Myocyte (in vitro differentiated cells): ENCODE measurements at places on chromosomes 1 and 21.

DNA sequence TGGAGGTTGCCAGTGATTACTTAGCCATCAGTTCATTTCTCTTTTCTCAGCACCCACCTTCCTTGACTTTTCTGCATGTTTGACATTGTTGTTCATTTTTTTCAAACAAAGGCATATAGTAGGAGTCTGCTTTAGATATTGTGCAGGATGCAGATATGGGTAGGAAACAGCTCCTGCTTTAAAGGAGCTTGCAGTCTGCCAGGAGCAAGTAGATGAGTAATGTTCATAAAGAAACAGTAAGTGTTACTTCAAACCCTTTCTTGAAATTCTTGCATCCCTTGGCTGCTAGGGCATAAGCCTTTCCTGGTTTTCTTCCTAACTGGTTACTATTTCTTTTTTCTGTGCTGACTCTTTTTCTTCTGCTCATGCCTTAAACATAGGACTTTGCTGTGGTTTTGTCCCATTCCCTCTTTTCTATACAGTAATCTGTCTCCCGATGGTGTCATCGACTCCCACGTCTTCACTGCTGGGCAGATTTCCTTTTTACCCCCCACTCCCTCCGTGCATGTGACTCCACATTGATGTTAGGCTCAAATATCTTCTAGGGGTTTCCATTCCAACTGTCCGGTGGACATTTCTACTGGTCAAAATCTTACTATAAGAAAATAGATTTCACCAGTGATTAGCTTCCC, 20.4 kb downstream of the PTGFRN start:
- DNase-seq: no peak

DNA sequence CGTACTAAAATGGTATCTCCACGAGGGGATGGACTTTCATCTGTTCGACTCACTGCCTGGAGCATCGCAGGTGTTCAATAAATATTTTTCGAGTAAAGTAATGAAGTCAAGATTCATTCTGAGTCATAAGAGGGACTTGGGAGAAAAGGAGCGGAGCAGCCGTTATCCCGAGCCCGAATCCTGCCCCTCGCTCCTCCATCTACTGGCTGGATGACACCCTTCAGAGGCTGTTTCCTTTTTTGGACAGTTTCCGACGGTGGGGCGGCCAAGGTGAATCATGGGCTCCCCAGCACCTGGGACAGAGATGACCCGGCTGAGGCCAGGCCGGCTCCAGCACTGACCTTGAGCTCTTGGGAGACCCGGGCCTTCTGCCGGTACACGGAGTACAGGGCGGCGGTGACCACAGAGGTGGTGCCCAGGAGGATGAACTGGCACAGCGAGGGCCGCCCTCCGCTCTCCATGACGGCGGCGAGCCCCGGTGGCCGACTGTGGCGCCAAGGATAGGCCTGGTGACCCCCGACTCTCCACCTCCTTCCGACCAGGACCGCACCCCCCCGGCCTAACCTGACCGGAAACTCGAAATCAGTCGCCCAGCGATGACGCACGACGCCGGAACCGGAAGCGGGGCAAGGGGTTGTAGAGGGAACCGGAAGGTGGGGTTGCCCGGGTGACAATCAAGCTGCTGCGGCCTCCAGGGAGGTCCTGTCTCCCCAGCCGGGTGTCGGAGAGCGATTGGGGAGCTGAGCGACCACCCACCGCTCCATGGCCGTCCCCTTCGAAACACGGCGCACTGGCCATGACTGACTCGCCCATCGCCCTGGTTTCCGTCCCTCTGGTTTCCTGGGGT, at the start of gene MUL1:
Gene MUL1 (minus strand): TSS at position 588 of the 847 bp plus-strand sequence. CDS start 127 bp downstream, at position 461.
- peak; percentile 95 for DNase-seq

GRCh38 chr1:22521692-22522091, 41.6 kb upstream of the EPHA8 start:
- DNase-seq: no peak

DNA sequence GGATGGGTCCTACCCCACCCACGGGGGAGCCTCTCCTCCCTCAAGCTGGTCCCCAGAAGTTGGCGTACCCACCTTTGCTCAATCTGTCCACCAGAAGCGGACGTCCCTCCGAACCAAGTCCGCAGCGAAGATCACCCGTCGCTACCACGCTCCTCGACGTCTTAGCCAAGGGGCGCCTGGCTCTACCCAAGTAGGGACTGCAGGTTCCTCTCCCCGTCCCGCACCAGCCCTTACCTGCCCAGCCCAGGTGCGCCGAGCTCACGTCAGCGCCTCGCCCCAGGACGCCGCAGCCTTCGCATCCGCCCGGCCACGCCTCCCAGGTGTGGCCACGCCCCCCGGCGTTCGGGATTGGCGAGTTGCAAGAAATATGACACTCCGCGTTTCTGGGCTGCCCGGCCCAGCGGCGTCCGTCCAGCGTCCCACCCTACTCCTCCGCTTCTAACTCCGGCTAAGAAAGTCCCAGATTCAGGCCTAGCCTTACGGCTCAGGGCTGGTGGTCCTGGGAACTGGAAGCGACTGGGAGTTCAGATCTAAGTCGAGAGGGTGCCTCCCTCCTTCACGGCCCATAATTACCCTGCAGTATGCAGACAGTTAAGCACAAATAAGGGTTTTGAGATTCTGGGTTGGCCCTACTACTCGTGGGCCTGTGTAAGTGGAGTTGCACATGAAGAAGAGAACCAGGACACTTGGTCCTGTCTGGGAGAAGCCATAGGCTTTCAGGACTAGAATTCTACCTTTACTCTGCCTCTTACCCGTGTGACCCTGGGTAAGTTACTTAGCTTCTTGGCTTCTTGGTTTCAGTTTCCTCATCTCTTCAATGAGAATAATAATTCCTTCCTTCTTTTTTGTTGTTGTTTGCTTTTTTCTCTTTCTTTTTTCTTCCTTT, at the start of gene IRF6:
Gene IRF6 (minus strand): TSS at position 268 of the 886 bp plus-strand sequence. CDS start 4,729 bp downstream, outside the sequence.
- no peak for DNase-seq

- DNase-seq: no peak
These were observed 8.2 kb upstream of the MYOM3 start for GRCh38 chr1:24119859-24120756.

GRCh38 chr1:22892789-22893188, 79.9 kb downstream of the LACTBL1 start:
- DNase-seq: no peak

DNA sequence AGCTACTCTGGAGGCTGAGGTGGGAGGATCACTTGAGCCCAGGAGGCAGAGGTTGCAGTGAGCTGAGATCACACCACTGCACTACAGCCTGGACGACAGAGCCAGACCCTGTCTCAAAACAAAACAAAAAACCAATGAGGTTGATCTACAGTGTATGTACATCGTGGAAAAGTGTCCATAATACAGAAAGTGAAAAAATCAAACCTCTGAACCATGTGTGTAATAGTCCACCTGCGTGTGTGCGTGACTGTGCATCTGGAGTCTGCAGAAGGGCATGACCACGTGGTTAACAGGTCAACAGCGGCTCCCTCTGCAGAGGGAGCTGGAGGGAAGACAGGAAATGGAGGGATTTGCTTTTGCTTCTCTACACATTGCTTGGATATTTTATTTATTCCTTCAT, 32.4 kb upstream of the ENO1 start:
- DNase-seq: no peak

DNA sequence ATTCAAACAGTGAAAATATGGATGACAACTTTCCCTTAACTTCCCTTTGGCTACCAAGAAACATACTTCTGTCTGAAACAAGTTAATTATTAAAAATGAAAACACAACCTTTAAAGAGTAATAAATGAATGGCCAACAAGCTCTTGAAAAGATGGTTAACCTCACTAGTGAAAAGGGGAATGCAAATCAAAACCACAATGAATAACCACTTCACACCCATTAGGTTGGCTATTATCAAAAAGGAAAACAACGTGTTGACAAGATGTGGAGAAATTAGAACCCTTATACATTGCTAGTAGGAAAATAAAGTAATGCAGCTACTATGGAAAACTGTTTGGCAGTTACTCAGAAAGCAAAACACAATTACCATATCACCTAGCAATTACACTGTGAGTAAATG, 14.1 kb downstream of the COP1 start:
- no peak for DNase-seq

DNA sequence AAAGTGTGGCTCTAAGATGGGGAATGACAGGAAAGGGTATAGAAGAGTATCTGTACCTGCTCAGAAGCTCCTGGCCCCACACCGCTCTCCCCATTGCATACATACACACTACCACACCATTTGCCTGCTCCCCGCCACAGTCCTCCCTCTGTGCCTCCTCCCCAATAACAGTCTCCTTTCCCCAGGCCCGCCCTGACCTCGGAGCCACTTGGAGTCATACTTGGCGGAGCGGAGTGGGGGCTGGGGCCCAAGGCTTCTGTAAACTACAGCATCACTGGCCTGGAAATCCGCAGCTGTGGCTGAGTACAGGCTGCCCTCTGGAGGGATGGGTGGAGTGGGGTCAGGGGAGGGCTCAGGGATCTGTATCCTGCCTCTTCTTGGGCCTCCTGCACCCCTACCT, 8.6 kb downstream of the SEMA6C start:
- DNase-seq: no peak

DNA sequence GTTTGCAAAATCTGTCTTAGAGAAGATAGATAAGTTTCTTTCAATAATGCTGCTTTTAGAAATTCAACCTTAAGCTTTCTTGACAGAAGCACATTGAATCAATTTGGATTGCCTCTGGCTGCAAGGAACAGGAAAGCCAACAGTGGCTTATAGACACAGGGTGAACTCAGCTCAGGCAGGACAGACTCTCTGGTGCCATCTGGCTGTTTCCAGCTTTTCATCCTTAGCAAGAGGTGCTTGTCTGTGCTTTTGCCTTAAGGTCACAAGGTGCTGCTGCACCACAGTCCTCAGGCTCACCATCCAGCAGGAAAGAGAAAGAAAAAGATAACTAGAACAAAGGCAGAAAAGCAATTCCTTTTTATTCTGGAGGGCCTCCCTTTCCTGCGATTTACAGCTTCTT, 93.7 kb upstream of the ETS2 start:
- DNase-seq: peak; percentile 42

GRCh38 chr1:85992791-85993190, 163.8 kb downstream of the COL24A1 start:
- DNase-seq: peak; percentile 47

DNA sequence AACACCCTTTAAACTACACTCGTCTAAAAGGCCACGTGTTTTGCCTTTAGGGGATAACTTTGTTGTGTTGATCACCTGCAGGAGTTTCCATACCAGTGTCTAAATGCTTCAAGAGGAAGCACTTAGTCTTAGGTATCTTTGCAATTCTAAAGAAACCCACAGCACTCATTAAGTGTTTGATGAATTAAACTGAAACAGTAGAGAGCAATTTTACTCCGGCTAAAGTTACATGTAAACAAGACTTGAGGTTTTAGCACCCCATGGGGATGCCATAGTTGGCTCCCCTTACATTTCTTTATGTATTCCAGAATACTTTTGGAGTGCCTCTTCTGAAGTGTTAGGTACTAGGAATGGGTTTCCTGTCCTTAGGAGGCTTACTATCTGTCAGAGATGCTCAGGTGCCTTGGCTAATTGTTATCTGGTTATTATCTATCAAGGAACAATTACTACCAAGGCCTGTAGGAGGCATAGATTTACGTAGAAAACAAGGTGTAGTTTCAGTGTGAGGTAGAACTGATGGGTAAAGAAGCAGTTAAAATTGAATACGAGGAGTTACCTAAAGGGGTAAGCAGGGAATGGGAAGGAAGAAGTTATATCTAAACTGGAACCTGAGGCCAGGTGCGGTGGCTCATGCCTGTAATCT, 176.8 kb upstream of the SAMSN1 start:
- DNase-seq: no peak

DNA sequence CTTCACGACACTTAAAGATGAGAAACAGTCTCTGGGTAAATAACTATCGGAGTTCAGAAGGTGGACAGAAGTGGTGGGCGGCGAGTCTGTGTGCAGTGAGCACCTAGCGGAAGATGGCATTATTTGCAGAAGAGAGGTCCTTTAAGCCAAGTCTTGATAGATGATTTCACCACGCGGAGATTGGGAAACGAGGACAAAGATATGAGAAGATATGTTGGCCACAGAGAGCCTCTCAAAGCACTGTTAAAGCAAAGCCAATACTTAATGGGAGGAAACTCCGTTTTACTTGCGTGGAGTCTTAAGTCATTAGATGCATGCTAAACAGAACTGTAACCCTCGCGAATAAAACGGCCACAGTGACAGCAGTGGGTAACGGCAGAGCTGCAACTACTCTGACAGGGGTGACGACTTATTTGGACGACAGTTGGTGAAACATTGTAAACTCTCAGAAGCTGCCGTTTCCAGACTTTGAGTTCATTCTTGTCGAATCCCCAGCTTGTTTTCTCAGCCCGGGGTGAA, 577 bp upstream of the CEP350 start:
- DNase-seq: no peak

GRCh38 chr1:244231572-244232315, 180.7 kb downstream of the ZBTB18 start:
- peak; percentile 86 for DNase-seq

DNA sequence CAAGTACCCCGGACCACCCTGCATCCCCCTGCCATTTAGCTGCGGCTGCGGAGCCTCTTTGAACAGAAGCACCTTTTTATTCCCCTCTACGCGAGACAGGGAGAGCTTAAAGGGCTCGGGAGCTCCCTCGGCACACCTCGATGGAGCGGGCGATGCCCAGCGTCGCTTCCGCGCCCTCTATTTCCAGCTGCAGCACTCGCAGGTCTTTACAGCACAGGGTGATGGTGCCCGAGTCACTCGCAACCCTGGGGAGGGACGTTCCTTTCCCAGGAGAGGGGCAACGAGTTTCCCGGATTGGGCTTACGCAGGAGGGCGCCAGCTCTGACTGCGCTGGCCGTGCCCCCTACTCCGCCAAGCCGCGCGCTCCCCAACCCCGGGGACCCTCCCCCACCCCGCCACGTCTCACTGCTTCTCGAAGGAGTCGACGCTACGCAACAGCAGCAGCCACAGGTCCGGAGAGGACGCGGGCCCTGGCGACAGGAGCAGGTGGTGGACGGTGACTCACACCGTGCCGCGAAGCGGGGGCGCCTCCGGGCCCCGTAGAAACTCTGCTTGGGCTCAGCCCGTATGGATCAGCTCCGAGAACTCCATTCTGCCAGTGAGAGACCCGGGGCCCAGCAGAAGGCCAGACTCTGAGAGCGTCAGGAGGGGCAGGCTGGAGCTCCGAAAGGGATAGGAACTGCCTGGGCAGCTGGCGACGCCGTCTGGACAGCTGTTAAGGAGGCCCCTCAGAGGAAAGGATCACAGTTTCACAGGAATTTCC, 5.8 kb upstream of the FAM167B start:
- DNase-seq: peak; percentile 78

- no peak for DNase-seq
These were observed 83.6 kb downstream of the CAMTA1 start for GRCh38 chr1:6868660-6869380.

- peak; percentile 15 for DNase-seq
These were observed 13.2 kb downstream of the MX2 start for GRCh38 chr21:41374867-41375533.
